ENCODE measurements at places on chromosomes 5 and 9. TPM values are rescaled to one million over a fixed set of nuclear protein-coding genes. Genes with fewer than 3 reads are reported as not detected.

The FAM219A gene
- 13.0 TPM for polyA plus RNA-seq

The SQSTM1 gene
- polyA plus RNA-seq = 82.5 TPM

The CKMT2 gene
- polyA plus RNA-seq = 10.3 TPM

The PCDHGA9 gene
- 6.5 TPM for polyA plus RNA-seq

The BTNL8 gene
- polyA plus RNA-seq = 0.65 TPM

The ZDHHC11 gene
- 14.7 TPM for polyA plus RNA-seq

The NRG2 gene
- 0.88 TPM for polyA plus RNA-seq
